Activated CD4-positive, alpha-beta memory T cell treated with anti-CD3 and anti-CD28 coated beads, Interleukin-2, amount 10 ng/mL, durations not matched to agents 7 days and 5 days (primary cell): ENCODE measurements at places on chromosomes 6 and 20. TPM values are rescaled to one million over a fixed set of nuclear protein-coding genes. Genes with fewer than 3 reads are reported as not detected.

- no peak overlapping the region for H3K27ac ChIP-seq
- no peak for DNase-seq
- peaks cover 4% of the 10 kb centered on the region for H3K36me3 ChIP-seq
- H3K4me3 ChIP-seq: no peak overlapping the region
- H3K27me3 ChIP-seq: no peaks in the 10 kb centered on the region
These were observed 478.8 kb downstream of the CD83 start for GRCh38 chr6:14596410-14596809.

CCN2 gene
- total RNA-seq: not detected

ZFAND3 gene
- 35.2 TPM for total RNA-seq

SLC22A7 gene
- total RNA-seq: not detected

GRCh38 chr20:64077876-64078551 is 1.3 kb downstream of the RGS19 start:
- peaks cover 56% of the 10 kb centered on the region for H3K4me1 ChIP-seq
- peak overlapping the region; percentile 92 for H3K27ac ChIP-seq
- peaks cover 51% of the 10 kb centered on the region for H3K36me3 ChIP-seq
- H3K4me3 ChIP-seq: peak overlapping the region; percentile 93
- peaks cover 13% of the 10 kb centered on the region for H3K27me3 ChIP-seq

DNA sequence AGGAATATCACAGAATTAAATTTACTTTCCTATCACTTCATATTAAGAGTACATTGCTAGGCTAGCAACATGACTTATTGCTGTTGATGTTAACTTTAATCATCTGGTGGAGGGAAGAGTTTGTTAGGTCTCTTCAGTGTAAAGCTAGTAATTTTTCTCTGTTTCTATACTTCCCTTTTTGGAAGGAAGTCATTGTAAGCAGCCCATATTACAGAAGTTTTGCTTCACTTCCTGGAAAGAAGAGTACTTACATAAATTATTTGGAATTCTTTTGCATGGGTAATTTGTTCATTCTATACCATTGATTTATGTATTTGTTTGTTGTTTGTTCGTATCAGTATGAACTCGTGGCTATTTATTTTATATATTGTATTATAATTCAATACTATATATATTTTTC is 405.2 kb downstream of the RFPL4B start:
- DNase-seq: no peak
- H3K36me3 ChIP-seq: no peaks in the 10 kb centered on the region
- no peak overlapping the region for H3K27ac ChIP-seq
- H3K4me1 ChIP-seq: no peaks in the 10 kb centered on the region
- H3K27me3 ChIP-seq: no peaks in the 10 kb centered on the region

- H3K4me3 ChIP-seq: no peak overlapping the region
- peaks cover 3% of the 10 kb centered on the region for H3K4me1 ChIP-seq
- H3K36me3 ChIP-seq: no peaks in the 10 kb centered on the region
- DNase-seq: no peak
- no peak overlapping the region for H3K27ac ChIP-seq
These were observed 170.3 kb upstream of the PDE10A start for GRCh38 chr6:165833355-165833754.

DNA sequence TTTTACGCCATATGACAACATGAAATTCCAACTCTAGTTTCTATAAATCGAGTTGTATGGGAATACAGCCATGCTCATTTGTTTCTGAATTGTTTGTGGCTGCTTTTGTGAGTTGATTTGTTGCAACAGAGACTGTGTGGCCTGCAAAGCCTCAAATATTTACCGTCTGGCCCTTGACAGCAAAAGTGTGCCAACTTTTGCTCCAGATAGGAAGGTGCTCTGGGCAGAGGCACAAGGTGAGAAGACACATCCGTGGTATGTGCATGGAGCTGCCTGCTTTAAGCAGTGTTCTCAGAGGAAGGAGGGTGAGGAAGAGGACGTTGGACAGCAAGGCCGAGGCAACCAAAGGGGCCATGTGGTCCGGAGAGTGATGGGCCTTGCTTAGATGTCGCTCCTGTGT is 57.4 kb downstream of the IYD start:
- H3K27me3 ChIP-seq: no peaks in the 10 kb centered on the region
- no peak overlapping the region for H3K27ac ChIP-seq
- H3K4me1 ChIP-seq: no peaks in the 10 kb centered on the region
- no peak overlapping the region for H3K4me3 ChIP-seq

DNA sequence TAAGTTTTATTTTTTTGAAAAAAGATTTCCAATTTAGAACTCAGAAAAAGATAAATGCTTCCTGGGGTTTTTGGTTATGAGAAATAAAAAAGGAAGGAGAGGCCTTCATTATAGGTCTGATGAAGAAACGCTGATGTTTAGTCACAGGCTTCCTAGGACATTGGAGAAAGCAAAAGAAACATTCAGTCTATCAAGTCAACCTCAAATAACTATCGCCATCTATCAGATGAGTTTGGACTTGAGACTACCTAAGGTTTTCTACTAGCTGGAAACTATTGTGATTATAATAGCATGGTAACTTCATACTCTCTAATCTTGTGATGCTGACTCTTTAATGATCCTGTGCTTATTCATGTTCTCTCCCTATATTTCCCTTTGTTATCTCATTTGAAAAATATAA is 171.3 kb downstream of the TPBG start:
- H3K36me3 ChIP-seq: no peaks in the 10 kb centered on the region
- no peak for DNase-seq
- no peak overlapping the region for H3K27ac ChIP-seq

DNA sequence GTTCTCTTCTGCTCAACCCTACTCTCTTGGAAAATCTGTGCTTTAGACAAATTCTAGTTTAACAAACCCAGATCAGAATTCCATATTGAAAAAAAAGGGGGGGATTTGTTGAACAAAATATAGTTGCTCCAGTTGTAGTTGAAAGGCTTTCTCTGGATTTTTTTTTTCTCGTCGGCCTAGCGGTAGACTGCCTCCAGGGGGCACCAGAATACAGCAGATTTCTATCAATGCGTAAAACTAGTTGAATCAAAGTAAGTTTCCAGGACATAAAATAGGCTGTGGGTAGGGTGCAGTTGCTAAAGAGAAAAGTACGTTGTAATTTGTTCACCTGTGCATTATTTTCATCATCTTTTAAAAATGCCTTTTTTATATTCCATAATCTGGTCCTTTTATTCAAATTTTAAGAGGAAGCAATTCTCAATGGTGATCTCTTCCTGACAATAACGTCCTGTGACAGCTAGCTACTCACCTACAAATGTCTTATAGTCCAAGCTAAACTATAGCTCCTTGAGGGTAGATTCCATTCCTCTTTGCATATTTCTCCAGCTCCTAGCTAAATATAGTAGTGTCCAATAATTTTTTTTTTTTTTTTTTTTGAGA is 105.4 kb downstream of the PERP start:
- DNase-seq: peak; percentile 65
- peaks cover 12% of the 10 kb centered on the region for H3K4me1 ChIP-seq
- no peak overlapping the region for H3K4me3 ChIP-seq

GRCh38 chr6:149212892-149213801 is 104.4 kb upstream of the TAB2 start:
- H3K36me3 ChIP-seq: peaks cover 36% of the 10 kb centered on the region
- peaks cover 25% of the 10 kb centered on the region for H3K4me1 ChIP-seq
- peak; percentile 36 for DNase-seq
- H3K4me3 ChIP-seq: no peak overlapping the region

GRCh38 chr6:36033935-36034334 is 6.3 kb downstream of the MAPK14 start:
- peaks cover 43% of the 10 kb centered on the region for H3K36me3 ChIP-seq
- H3K27ac ChIP-seq: no peak overlapping the region
- H3K27me3 ChIP-seq: no peaks in the 10 kb centered on the region

XKR7 gene
- not detected for total RNA-seq

DNA sequence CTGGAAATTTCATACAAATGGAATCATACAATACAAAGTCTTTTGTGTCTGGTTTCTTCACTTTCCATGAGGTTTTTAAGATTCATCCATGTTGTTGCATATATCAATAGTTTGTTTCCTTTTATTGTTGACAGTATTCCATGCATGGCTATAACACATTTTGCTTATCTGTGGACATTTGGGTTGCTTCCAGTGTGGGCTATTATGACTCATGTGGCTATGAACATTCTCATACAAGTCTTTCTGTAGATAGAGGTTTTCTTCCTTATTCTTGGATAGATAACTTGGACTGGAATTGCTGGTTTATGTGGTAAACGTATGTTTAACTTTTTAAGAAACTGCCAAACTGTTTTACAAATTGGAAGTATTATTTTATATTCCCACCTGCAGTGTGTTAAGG is 30.0 kb upstream of the KIF6 start:
- no peaks in the 10 kb centered on the region for H3K36me3 ChIP-seq
- H3K27me3 ChIP-seq: no peaks in the 10 kb centered on the region
- no peak for DNase-seq
- no peaks in the 10 kb centered on the region for H3K4me1 ChIP-seq
- H3K4me3 ChIP-seq: no peak overlapping the region

DNA sequence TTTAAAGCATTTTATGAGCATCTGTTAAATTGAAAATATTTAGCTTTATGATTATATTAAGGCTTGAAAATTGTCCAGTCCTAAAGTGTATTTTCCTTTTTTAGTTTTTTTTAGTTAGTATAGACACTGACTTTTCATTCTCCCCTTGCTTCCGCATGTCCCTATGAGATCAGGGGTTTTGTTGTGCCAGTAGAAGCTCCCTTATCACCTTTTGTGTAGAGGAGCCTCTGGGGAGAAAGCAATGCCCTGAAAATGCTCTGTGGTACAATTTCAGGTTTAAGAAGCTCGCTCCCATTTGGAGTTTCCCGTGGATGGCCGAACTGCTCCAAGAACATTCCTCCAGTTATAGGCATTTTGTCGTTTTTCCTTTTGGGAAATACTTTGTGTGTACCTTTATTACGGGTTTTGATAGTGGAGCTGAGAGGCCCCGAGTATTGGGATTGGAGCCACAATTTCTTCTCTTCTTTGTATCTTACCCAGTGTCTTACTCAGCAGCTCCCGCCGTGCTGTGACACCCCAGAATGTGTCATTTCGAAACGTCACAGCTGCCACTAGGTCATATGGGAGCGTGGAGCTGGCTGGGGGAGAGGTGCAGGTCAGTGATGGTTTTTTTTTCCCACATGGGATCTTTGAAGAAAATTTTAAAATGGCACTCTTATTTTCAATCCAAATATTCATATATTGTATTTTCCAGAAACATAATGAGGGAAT is 49.9 kb downstream of the RPRD1B start:
- H3K27ac ChIP-seq: no peak overlapping the region
- H3K36me3 ChIP-seq: peaks cover 61% of the 10 kb centered on the region
- no peaks in the 10 kb centered on the region for H3K27me3 ChIP-seq
- no peak overlapping the region for H3K4me3 ChIP-seq
- DNase-seq: no peak
- no peaks in the 10 kb centered on the region for H3K4me1 ChIP-seq

TREM2 gene
- total RNA-seq: not detected

- H3K27me3 ChIP-seq: no peaks in the 10 kb centered on the region
- no peak overlapping the region for H3K4me3 ChIP-seq
- peaks cover 18% of the 10 kb centered on the region for H3K36me3 ChIP-seq
- no peaks in the 10 kb centered on the region for H3K4me1 ChIP-seq
- no peak for DNase-seq
These were observed 35.8 kb downstream of the PDSS2 start for GRCh38 chr6:107423474-107423990.

GRCh38 chr20:24236201-24236600 is 233.2 kb upstream of the SYNDIG1 start:
- H3K4me3 ChIP-seq: no peak overlapping the region
- peaks cover 6% of the 10 kb centered on the region for H3K27me3 ChIP-seq
- H3K27ac ChIP-seq: no peak overlapping the region
- no peaks in the 10 kb centered on the region for H3K36me3 ChIP-seq
- no peaks in the 10 kb centered on the region for H3K4me1 ChIP-seq
